NB4 (cell line): ENCODE measurements at places on chromosomes 11 and 22.
A peak's percentile ranks its signal among the peaks of the same experiment; 100 is the strongest.

DNA sequence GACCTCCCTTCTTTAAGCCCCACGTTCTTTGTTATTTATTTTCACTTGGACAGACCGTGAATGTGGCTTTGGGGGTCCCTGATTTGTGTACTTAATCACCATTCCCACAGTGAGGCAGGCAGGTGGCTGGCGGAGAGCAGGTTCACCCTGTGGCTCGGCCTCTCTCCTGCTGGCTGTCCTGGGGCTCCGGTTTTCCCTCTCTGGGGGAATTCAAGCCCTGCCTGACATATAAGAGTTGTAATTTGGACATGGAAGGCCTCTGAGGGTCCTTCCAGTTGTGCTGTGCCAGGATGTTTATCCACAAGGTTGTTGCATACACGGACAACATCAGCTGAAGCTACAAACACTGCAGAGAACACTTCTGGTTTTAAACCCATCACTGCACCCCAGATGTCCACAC is 824.5 kb downstream of the TBC1D22A start:
- DNase-seq = no peak

DNA sequence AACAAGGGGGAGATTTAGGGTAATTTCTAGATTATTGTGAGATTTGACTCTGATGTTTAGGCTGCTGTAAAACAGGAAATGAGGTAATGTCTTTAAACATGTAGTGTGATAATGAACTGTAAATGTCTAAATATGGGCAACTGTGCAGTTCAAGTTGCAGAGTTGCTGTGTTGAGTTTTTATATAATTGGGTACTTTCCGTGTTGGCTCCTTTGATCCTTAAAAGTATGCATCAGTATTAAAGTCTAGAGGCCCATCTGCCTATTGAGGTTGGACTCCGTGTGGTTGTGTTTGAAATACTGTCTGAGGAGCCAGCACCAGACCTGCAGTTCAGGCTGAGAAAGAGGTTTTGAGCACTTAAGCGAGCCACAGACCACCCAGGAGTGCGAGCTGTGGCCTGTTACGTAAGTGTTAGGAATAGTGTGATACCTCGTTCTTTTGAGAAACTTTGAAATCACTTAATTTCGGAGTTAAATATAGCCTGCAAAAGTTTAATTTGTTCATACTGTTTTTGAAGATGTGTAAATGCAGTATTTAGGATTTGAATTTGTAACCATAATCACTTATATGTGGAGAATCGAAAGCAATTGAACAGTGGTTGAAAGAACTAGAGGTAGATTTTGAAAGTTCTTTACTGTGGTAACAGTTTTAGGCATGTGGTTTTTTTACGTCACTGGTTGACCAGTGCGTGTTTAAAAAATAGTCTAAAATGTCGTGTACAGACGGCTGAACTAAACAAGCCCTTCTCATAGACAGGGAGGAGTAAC is 9.0 kb downstream of the FAM118A start:
- peak; percentile 71 for DNase-seq

- DNase-seq = no peak
Observed at GRCh38 chr11:62613291-62613778, 278 bp downstream of the ROM1 start.

- DNase-seq = no peak
Observed at GRCh38 chr11:10857459-10857708, 469 bp downstream of the ZBED5 start.

DNA sequence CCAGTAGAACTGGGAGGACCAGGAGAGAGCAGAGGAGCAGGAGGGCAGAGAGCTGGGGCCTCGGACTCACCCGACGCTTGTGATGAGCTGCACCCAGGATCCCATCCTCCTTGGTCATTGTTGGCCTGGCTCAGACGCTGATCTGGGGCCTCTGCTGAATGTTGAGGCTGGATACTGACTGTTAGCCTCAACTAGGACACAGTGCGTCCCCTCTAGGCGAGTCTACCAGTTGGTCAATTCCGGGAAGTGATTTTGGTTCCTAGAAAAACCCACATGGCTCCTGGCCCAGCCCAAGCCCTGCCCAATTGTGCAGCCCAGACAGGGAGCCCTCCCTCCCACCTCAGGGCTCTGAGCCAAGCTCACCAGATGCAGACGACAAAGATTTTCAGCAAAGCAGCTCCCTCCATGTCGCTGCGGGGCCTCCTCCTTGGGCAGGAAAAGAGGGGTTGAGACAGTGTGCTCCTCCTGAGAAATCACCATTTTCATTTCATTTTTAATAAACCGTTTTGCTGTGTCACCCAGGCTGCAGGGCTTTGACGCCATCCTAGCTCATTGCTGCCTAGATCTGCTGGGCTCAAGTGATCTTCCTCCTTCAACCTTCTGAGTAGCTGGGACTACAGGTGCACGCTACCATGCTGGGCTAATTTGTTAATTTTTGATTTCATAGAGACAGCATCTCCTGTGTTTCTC is at the start of gene APOL4:
APOL4 (minus strand) TSS at position 180 of the 690 bp plus-strand sequence; CDS start at position 105, 75 bp downstream.
- no peak for DNase-seq
